AG04450 (cell line): ENCODE measurements at places on chromosomes 1 and 21.
A peak's percentile ranks its signal among the peaks of the same experiment; 100 is the strongest.

GRCh38 chr1:43258370-43258769 is 11.4 kb upstream of the TMEM125 start:
- DNase-seq = no peak

- DNase-seq = no peak
Measured at GRCh38 chr1:210049616-210050015, 111.6 kb downstream of the SYT14 start.

- DNase-seq = no peak
Measured at GRCh38 chr1:111454859-111455641, 5.8 kb downstream of the ATP5PB start.

DNA sequence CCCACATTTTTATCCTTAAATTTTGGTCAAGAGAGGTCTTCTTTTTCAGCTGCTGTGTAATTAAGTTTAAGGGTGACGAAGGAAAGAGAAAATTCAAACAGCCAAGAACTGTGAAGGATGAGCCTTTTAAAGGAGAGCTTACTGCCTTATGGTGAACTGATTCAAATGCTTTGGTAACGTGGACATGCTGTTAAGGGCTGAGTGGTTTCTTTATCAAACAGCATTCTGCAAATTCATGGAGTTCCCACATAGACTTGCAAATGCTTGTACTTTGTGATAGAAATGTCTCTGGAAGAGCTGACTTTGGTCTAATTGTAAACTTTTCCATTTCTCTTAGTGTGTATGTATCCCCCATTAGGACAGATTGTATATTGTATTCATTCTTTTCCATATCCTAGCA is 93.8 kb downstream of the CHD1L start:
- DNase-seq = no peak

- DNase-seq = no peak
Measured at GRCh38 chr1:38605063-38605462, 254.5 kb downstream of the RRAGC start.

- no peak for DNase-seq
Measured at GRCh38 chr1:99669821-99670220, 23.9 kb downstream of the PALMD start.

DNA sequence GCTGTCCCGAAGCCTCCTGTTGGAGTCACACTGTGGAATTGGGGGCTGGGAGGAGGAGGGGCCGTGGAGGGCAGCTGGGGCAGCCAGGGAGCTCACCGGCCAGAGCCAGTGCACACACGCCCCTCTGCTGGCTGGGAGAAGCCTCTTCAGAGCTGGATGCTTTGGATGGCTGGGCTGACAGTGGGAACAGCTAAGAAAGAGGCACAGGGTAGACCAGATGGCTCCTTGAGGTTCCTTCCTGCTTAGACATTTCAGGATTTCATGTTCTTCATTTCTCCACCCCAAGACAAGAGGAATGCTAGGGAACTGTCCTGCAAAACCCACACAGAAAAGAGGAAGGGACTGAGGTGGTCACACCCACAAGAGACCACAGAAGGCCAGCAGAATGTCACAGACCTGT is 254.8 kb upstream of the VAMP3 start:
- no peak for DNase-seq

- no peak for DNase-seq
Measured at GRCh38 chr1:27136236-27136551, 18.7 kb downstream of the SLC9A1 start.

GRCh38 chr1:2946291-2946690 is 75.0 kb upstream of the ACTRT2 start:
- no peak for DNase-seq

DNA sequence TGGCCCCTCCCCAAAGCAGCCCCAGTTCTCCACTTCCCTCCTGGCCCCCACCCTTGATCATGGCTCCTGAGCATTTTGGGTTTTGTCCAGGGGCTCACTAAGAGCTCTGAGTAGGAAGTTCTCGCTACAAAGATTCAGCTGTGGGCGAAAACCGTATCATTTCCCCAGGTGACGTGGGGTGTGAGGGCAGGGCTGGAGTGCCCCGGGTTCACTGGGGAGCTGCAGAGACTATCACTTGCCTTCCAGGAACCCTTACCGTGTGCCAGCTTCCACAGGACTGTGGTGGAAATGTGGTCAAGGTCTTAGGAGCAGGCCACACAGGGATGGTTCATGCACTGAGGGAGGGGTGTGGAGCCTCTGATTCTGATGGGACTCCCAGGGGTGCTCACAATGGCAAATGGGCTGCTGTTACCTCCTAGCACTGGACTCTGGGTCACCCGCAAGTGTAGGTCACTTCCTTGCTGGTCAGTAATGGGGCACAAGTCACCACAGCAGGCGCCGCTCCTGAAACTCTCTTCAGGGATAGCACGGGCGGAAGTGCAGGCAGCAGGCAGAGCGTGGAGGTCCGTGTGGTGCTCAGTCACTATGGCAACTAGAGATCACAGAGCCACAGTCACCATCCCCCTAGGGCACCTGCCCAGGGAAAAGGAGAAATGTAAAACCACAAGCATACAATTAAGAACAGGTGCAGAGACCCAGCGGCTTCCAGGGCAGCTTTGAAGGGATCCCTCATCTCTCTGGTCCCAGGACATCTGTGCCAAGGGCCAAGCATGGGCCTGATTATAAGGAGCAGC is 35.4 kb downstream of the RSPH1 start:
- DNase-seq = no peak

- no peak for DNase-seq
Measured at GRCh38 chr1:246099570-246099969, 407.5 kb downstream of the SMYD3 start.

DNA sequence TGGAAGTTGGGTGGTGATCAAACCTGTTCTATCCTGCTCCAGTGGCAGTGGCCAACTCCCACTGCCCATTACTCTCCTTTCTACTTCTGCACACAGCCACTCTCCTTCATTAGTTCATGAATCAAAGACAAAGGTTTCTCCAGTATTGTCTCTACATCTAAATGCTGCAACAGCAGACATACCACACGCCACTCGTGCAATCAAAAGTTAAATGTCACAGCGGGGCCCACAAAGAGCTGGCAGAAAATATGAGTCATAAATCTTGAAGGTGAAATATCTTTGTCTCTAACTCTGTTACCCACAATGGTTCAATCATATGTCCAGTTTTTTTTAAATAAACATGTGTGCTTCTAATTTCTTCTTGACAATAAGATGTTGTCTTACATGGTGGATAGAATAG is 13.3 kb downstream of the APCS start:
- DNase-seq = no peak

- no peak for DNase-seq
Measured at GRCh38 chr1:160652924-160653619, 6.2 kb upstream of the SLAMF1 start.

DNA sequence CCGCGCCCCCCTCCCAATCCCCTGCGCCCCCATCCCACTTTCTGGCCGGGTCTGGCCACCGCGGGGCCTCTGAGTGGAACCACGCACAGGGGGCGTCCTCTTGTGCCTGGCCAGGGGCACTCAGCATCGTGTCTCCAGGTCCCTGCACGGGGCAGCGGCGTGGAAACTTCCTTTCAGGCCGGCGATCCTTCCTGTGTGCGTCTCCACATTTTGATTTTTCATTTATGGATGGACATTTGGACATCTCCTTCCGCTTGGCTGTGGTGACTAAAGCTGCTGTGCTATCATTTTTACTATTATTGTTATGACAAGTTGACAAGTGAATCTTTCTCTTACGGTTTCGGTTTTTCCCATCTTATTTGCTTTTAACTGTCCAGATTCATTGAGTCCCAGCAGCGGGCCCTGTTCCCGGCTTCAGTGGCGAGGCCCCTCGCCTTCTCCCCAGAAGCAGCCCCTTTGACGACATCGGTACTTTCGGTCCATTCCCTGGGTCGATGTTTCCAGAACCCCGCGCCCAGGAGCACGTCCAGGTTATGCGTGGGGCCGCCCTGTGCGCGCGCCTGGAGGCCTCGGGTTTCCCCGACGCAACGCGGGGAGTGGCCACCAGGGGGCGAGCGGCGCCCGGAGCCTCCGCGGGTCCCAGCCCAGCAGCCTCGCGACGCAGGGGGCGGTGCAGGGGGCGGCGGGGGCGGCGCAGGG is 12.4 kb upstream of the SLC19A1 start:
- no peak for DNase-seq

DNA sequence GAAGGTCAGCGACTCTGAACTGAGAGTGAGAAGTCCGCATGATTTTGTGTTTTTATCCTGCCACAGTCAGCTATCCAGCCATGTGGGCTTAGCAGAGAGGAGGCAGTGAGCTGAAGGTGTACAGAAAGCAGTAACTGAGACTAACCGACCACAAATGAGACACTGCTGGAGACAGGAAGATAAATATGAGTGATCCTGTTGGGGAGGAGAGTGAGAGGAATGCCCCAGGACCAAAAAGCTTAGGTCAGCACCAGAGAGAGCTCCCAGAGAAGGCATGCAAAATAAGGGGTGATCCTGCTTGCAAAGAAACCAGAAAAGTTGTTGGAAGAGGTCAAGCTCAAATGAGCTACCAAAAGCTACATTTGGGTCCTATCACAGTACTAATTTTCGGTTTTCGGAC is 63.7 kb downstream of the HLCS start:
- no peak for DNase-seq

- DNase-seq = no peak
Measured at GRCh38 chr1:71656902-71657301, 576.1 kb upstream of the ZRANB2 start.

DNA sequence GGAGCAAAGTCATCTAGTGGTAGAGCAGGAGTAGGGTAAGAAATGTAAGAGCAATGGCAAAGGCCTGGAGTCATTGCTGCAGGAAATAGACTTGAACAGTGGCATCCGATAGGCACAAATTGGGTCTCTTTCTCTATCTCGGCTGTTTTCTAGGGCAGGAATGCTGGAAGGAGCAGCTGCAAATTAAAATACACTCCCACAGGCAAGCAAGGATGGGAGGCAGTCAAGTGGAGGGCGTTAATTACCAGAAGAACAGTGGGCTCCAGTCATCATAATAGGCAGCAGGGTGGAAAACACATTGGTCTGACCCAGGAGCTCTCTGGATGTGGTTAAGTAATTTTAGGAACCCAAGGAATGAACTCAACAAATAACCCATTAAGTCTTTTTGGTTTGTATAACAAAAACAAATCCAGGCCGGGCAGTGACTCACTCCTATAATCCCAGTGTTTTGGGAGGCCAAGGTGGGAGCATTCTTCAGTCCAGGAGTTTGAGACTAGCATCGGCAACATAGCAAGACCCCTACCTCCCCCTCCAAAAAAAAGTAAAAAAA is 7.8 kb upstream of the TDRD5 start:
- DNase-seq = no peak

DNA sequence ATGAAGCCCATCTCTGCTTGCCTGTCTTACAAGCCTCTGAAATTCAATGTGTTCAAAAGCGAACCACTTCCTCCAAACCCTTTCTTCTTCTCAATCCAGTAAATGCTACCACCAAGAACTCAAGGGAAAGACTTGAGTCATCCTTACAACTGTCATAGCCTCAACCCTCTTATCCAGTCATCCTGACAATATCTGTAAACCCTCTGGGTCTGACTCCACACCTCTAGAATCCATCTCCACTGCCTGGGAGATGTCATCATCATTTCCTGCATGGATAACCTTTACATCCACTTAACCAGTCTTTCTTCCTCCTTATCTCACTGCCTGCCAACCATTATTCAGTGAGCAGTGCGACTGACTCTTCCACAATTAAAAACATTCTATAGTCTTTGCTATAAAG is 441.1 kb downstream of the SETD4 start:
- DNase-seq = no peak

GRCh38 chr1:91591175-91591974 is 90.7 kb downstream of the CDC7 start:
- DNase-seq = no peak

GRCh38 chr21:29448766-29449165 is 150.0 kb downstream of the BACH1 start:
- DNase-seq = no peak

DNA sequence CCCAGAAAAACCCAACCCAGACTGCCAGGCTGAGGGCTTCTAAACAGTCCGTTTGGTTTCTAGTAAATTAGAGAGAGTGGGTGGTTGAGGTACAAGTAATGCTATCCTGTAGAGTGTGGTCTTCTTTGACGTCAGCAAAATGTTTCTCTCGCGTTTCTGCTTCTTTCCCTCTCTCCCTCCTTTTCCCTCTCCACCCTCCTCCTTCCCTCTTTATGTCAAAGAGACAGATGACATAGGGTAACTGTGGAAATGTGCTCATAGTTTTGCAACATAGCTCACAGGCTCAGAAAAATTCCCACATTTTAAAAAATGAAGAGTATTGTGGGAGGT is 158.3 kb downstream of the TOMM20 start:
- DNase-seq = peak; percentile 92

- DNase-seq = peak; percentile 4
Measured at GRCh38 chr1:20921285-20921684, 134.2 kb upstream of the HP1BP3 start.

DNA sequence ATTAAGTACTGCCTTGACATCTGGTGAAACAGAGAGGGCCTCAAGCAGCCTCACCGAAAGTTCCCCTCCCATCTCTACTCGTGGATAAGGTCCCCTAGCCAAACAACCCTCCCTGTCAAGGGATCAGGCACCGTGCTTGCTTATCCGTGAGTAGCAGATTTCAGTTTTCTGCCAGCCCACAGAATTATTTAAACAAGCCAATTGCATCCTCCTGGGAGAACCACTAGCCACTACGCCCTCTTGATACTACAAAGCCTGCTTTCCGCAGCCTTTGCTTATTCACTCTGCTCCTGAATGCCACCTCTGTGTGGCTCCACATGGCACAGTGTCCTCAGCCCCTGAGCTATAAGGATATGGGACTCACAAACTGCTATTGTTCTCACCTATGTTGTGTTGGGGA is 5.9 kb upstream of the TFF2 start:
- no peak for DNase-seq

DNA sequence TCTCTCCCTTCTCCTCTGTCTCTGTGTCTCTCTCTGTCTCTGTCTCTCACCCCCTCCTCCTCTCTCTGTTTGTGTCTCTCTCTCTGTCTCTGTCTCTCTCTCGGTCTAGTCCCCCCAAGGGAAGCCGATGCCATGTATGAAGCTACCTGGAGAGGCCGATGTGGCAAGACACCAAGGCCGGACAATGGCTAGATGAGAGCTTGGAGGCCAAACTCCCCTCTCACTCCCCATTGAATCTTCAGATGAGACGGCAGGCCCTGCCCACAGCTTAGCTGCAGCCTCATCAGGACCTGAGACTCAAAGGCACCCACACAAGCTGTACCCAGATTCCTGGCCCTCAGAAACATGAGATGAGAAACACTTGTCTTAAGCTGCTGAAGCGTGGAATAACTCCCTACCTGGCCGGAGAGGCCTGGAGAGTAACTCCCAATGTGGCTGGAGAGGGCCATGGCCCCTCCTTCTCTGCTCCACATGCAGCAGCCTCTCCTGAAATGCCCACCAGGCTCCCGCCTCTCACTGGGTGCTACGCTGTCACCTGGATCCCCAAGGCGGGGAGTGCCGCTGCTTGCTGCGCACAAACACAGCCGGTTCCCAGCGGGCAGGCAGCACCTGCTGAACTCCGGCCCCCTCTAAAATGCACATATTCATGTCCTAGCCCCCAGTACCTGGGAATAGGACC is 7.8 kb upstream of the ACTRT2 start:
- DNase-seq = no peak

- no peak for DNase-seq
Measured at GRCh38 chr1:236052232-236052993, 12.5 kb downstream of the NID1 start.

- DNase-seq = peak; percentile 90
Measured at GRCh38 chr1:27862671-27863537, 9.4 kb upstream of the THEMIS2 start.
